ENCODE measurements at places on chromosomes 5 and 9.

DNA sequence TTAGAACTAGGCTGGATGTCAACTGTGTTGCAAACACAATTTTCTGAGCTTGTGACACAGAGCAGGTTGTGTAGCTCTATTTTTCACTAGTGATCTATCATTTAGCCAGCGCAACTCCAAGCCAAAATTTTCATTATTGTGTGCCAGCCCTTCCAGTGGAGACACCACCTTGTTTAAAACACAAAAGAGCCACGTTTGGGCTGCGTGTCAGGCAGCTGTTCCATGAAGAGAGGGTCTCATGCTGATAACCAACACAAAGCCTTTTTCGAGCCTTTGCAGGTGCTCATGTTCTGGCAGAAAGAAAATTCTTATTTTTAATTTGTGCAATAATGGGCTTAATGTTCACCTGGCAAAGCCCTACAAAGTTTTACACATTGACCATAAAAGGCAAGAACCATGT lies 237.6 kb upstream of the RGMB start:
- no peak for DNase-seq

- no peak for DNase-seq
These were observed 192.4 kb downstream of the ARHGEF28 start for GRCh38 chr5:73818357-73818756.

- DNase-seq = no peak
These were observed 393.5 kb downstream of the BRINP1 start for GRCh38 chr9:118975736-118976135.

- DNase-seq = no peak
These were observed 113.5 kb downstream of the RORB start for GRCh38 chr9:74610523-74611061.

- no peak for DNase-seq
These were observed 58.1 kb downstream of the DENND1A start for GRCh38 chr9:123871781-123872180.

DNA sequence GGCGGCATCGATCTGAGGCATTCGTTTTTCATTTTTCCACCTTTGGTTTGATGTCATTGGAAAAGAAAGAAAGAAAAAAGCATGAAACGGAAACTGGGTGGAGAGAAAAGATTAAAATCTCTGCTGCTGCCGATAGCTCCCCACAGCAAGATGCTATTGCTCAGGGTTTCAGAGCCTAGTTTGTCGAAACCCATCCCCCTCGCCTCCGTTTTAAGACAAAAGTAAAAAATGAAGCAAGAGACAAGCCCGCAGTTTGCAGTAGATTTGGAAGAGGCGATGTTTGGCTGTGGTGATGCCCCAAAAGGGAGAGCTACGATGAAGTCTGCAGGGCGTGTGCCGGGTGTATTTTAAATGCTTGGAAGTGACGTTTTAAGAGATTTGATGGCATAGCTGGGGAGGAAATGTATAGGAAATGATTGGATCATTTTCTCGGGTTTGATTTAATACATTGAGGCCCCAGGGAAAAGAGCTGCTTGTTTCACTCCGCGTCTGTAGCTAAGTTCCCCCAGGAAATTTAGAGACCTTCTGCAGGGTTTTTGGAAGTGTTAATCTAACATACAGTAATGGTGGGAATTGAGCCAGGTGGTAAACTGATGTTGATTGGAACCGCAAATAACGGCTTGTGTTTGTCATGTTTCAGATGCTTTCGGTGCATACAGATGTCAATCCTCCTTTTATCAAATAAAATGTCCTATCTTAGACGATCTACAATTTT lies 909 bp downstream of the NDFIP1 start:
- DNase-seq = peak; percentile 49

- DNase-seq = no peak
These were observed 81.2 kb downstream of the TTLL11 start for GRCh38 chr9:122011818-122012498.

DNA sequence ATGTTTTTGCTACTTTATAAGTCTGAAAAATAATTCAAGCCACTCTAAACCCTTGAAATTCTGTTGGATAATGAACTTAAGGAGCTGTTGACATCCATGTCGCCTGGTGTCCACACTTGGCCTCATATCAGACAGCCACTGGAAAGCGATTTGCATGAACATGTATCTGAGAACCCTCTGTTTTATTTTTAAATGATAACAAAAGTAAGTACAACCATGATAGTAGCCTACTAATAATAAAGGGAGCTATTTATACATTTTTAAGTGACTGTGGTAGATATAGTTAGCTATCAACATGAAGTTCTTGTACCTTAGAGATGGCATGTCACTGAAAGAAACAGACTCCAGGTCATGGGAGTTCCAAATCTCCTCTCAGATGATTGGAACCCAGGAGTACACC lies 53.3 kb downstream of the PLCXD3 start:
- no peak for DNase-seq

DNA sequence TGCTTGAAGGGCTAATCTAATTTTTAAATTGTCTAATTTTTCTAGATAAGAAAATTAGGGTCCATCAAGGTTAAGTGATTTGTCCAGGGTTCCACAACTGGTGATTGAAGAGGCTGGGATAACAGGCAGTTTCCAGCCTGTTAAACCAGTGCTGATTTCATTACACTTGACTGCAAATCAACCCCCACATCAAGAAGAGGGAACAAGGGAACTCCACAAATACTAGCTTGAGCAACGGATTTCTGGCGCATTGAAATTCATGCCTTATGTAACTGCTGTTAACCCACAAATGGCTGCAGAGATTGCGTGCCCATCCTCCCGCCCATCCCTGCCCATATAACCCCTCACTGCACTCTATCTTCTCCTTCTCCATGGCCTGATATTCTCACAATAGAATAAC lies 10.0 kb downstream of the PLPPR1 start:
- DNase-seq = no peak

GRCh38 chr9:4421847-4422246 lies 68.4 kb upstream of the SLC1A1 start:
- peak; percentile 26 for DNase-seq

DNA sequence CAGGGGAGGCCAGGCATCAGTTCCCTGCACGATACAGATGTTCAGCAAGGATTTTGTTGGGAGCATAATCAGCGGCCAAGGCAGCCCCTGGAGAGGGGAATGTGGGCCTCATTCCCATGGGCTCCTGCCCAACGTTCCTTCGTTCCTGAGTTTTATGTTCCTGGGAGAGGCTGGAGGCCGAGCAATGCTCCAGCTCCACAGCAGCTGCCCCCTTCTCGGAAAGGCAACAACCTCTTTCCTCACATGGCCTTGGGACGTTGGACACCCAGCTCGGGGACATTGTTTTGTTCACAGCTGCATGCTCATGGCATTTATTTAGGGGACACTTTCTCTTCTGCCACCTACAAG lies 63.8 kb upstream of the COL15A1 start:
- DNase-seq = no peak

- peak; percentile 43 for DNase-seq
These were observed 25.9 kb upstream of the IDNK start for GRCh38 chr9:83596899-83597504.

- DNase-seq = no peak
These were observed 22.5 kb upstream of the DMRT1 start for GRCh38 chr9:818958-819357.

DNA sequence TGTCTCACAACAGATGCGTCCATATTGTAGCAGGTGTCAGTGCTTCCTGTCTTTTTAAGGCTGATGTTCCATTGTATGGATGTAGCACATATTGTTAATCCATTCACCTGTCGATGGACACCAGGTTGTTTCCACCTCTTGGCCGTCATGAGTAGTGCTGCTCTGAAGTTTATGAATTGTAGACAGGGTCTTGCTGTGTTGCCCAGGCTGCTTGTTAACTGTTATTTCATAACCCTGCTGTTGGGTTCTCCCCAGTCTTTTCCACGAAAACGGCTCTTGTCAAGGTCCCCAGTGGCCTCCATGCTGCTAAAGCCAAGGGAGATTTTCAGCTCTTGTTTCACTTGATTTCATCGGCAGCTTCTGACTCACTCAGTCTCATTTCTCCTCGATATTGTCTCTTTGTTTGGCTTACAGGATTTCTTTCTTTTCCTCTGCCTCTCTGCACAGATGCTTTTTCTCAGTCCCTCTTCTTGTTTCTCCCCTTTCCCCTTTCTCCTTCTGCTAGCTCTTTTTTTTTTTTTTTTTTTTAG lies 12.1 kb upstream of the PSD2 start:
- no peak for DNase-seq

DNA sequence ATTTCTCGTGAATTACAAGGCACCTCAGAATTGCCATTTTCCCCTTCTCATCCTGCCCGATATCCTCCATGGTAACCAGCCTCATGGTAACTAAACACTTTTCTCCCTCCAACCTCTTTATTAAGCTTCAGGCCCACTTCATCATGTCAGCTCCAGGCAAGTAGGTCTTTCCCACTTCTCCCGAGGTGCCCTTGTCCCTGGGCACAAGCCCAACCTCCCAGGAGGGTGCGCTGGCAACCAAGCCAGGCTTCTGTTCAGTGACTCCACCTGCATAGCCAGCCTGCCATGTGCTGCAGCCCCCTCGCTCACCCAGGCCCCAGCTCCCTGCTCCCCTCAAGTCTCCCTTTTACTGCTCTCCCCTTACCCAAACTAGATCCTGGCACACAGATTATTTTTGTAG lies 47.4 kb upstream of the AFAP1L1 start:
- DNase-seq = no peak

DNA sequence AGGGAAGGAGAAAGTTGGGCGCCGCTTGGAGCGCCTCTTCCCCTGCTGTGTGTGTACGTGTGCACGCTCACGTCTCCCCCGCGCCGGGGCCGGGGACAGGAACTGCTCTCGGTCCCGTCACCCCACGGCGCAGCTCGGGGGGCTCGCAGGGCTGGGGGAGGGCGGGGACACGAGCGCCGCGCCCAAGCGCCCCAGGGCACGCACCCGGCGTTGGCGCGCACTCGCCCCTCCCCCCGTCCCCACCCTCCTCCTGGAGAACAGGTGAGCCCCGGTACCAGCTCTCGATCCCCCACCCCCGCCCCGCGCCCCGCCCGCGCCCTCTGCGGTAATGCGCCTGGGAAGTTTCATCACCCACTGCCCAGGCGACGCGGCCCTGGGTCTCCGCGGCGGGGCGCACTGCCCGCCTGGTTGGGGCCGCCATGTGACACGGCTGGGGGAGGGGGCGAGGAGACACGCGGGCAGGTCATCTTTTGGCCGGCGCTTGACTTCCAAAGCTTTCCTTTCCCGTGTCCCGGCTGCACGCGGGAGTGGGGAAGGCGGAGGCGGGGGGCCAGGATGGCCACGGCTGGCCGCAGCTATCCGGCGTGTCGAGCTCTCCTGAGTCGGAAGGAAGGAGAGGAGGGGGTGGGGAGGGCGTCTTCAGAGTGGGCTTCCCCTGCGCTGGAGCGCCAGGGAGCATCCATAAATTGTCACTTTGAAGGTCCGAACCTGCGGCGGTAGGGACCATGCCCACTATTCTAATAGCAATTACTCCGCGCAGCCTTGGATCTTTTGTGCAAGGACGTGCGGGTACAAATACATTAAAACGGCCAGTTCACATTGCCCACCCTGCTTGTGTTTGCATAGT lies 1.5 kb upstream of the STC2 start:
- DNase-seq = peak; percentile 40

DNA sequence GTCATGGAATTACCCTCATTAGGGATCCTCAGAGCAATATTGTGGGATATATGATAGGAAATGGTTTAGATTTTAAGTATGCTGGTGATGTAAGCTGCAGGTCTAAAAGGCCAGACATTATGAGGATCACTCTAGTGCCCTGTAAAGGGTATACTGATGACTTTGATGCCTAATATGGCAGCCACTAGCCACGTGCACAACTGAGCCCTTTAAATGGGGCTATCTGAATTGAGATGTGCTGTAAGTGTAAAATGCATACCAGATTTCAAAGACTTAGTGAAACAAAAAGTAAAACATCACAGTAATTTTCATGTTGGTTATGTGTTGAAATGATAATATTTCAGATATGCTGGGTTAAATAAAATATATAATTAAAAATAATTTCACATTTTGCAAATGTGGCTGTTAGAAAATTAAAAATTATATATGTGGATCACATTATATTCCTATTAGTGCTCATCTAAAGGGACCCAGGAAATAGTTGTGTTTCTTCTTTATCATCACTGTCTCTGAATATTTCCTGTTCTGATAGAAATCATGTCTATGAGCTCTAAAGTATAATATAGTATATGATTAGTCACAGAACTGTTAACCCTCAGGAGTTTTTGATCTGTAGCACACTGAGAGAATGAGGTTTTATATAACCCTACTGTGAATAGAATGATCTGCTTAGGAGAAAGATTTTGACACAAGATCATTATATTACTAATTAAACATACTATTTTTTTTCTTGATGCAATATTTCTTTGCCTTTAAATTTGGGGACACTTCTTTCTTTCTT lies 50.1 kb downstream of the OSTF1 start:
- DNase-seq = no peak

DNA sequence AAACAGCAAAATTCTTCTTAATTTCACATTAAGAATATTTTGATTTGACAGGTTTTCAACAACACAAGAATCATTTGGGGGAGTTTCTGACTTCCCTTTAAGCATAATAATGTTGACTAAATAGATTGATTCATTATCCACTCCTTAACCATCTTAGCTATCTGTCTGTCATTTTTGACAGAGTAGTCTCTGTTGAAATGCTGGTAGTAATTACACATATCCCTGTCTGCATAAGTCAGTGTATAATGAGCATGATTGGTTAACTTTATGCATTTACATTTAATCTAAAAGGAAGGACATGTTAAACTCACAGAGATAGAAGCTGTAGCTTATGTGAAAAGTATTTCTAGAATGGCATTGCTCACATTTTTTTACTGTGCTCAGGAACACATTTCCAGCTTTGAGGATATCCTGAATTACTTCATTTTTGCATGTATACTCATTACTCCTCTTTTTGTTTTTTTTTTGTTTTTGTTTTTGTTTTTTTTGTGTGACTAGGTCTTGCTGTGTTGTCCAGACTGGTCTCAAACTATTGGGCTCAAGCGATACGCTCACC lies 385.9 kb downstream of the KDM4C start:
- no peak for DNase-seq

- DNase-seq = no peak
These were observed 106.8 kb downstream of the FRMD3 start for GRCh38 chr9:83431101-83432060.

- DNase-seq = no peak
These were observed 4.6 kb downstream of the TGFBR1 start for GRCh38 chr9:99109522-99109921.

- no peak for DNase-seq
These were observed 19.8 kb downstream of the DYNC2I2 start for GRCh38 chr9:128636556-128637530.

- no peak for DNase-seq
These were observed 159.5 kb downstream of the PLK2 start for GRCh38 chr5:58300346-58300895.

- no peak for DNase-seq
These were observed 1.4 kb downstream of the PDE4D start for GRCh38 chr5:59891962-59892643.

DNA sequence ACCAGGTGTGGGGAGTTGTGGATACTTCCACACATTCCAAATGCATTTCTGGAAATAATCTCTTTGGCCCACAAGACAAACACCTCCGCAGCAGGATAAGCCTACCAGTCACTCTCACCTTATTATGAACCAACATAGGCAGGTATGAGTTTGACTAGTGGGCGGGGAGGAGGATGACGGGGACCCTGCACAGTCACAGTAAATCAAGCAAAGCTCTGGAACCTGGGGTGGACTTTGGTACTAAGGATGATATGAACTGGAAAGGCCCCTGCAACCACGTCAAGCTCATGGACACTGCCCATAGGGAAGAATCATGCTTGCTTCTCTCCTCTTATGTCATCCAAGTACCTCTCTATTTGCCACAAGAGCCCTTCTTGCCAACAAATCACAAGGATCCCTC lies 259.4 kb downstream of the HSPA4 start:
- no peak for DNase-seq

Data from NCI-H526 (cell line).